ENCODE measurements at places on chromosomes 7 and 10.

DNA sequence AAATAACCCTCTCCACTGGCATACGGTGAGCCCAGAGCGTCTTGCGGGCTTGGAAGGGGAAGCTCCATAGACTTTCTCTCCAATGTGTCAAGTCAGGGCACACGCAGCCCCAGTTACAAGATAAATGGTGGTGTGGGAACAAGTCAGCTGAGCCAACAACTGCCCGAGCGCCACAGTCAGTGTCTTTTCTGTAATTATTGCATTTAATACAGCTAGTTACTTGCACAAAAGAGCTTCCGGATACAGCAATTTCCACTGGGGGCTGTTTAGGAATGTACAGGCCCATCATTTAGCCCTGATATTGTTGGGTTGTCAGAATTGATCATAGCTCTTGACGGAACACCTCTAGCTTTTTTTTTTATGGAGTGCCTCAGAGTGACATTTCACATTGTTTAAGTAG is 193.5 kb upstream of the SP8 start:
- no peak for DNase-seq

DNA sequence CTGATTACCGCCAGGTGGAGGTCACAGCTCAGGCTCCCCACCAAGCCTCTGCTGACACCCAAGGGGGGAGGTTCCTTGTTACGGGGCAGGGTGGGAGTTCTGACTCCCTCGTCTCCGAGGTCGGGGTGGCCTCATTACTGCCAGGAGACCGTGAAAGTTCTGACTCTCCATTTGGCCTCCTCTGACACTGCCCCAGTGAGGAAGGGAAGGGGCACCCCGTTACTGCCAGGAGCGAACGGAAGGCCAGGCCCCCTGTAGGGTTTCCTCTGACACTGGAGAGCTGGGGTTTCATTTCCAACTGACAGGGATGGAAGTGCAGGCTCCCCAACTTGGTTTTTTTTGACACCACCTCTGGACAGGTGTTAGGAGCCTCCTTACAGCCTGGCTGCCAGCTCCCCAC is 138.1 kb upstream of the EEPD1 start:
- no peak for DNase-seq

DNA sequence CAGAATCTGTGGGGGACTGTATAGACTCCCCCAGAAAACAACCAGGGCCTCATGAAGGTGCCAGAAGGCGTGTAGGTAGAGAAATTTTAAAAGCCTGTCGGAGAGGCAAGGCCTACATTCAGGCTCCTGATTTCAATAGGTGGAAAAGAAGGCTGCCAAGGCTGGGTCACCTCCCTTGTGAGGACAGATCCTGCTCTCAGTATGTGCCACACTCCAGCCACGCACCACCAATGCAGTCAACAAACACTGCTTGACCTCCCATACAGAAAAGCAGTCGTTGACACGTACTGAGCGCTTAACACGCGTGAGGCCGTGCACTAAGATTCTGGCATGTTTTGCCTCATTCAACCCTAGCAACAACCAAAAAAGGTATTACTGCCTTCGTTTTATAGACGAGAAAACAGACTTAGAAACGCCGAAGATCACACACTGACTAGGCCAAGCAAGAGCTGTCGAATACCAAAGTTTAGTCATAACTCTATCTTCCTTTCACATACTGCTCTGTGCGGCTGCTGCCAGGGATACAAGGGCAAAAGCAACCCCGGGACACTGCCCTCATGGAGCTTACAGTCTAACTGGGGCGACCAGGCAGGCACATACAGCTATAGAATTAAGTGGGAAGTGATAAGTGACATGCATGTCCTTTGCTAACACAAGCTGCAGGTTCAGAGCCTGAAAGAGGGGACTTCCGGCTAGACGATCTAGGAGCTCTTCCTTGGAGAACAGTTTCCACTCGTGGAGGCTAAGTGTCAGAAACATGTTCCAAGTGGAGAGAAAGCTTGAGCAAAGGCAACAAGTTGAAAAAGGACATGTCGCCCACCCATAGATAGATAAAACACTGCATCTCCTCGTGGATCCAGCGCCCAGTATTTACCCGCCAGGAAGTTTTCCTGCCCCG is 797 bp upstream of the NKX2-3 start:
- no peak for DNase-seq

DNA sequence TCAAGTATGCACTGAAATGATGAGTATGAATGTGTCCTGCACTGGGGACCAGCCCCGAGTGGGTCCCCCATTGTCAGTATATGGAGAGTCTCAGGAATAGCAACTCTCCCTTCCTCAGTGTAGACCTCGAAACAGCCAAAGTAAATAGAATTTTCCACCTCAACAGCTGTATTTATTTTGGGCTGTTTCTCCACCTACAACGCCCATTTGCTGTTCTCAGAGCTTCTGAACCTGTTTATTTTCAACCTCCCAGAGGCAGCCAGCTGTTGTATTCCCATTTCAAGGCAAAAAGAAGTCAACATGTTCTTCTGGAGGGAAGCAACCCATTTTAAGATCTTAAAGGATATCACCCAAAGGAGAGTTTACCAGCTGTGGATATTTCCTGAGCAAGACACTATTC is 59.6 kb upstream of the BICC1 start:
- DNase-seq: no peak

DNA sequence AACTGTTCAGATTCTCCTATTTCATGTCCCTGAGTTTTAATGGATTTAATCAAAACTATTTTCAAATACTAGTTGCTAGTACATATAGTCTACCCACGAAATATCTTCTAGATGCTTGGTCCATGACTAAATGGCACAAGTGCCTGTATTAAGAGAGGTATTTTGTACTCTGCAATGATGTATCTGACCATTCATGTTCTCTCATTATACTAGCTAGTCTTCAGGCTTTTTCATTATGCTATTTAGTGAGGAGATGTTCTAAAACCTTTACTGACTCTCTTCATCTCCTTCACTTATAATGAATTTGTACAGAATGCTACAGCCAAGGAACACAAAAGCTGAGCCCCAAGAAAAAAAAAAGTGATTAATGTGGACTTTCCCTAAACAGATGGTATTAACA is 222.5 kb downstream of the AHR start:
- peak; percentile 48 for DNase-seq

DNA sequence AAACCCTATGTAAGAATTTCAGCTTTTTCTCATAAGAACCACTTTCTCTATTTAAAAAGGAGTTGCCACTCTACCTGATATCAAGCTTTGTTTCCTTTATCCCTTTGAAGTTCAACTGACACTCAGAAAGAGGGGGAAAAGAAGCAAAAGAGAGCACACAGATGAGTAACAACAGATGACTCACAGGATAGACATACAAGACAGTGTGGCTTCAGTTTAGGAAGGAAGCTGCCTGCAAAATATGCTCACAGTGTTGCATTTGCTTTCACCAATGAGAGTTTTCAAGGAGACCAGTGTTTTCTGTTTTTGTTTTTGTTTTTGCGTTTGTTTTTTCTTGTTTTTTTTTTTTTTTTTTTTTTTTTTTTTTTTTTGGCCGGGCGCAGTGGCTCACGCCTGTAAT is 1181.6 kb downstream of the DNAJB9 start:
- peak; percentile 39 for DNase-seq

GRCh38 chr7:154914308-154914995 is 88.5 kb downstream of the PAXIP1 start:
- DNase-seq: no peak

- DNase-seq: no peak
These were observed 42.2 kb upstream of the HSPB1 start for GRCh38 chr7:76260171-76260703.

DNA sequence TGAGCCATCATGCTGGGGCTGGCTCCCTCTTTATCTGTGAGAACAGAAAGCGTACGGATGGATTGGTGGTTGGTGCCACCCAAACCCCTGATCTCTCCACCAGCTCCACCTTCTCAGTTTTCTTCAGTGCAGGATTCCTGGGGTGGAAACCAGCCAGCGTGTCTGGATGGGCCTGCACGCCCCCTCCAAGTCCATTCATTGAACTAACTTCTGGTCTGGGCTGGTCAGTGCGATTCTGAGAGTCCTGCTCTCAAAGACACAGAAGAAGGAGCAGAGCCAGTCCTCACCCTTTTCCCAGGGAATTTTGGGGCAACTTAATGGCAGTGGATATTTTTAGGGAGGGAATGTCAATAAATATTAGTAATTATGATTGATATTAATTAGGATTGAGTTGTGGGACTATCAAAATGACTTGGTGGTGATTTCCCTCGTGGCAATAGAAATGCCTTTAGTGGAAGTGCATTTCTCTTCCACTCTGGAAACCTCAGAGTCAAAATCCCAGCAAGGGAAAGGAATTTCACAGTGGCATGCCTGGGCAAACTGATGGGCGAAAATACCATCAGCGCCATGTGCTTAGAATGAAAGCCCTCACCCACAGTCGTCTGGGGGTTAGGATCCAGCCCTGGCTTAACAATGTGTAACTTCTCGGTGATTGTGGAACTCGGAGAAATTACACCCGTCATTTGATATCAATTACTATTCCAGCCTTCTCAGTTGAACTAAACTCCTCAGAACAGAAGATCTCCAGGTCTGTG is 69.3 kb upstream of the EEPD1 start:
- DNase-seq: no peak

DNA sequence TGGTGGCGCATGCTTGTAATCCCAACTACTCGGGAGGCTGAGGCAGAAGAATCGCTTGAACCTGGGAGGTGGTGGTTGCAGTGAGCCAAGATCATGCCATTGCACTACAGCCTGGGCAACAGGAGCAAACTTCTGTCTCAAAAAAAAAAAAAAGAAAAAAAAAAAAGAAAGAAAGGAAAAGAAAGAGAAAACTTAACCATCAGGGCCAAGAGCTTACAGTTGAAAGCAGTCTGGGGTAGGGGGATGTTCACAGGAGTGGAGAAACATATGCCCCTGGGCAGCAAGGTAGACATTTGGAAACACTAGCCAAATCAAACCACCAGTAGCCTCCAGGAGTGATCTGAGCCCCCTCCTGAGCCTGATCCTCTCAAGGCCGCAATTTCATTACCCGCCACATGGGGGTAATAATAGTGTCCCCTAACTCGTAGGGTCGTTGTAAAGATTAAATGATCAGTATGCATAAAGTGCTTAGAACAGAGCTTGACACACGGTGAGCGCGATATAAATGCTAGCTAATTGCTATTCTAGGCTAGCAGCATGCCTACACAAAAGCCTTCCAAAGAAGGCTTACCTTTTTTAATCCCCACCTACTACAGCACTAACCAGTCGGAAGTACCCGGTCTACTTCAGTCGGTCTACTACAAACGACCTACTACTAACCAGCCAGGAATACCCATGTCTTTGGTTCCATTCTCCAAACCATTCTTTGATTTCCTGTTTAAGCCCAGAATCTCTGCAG is 274.3 kb upstream of the NEBL start:
- no peak for DNase-seq

DNA sequence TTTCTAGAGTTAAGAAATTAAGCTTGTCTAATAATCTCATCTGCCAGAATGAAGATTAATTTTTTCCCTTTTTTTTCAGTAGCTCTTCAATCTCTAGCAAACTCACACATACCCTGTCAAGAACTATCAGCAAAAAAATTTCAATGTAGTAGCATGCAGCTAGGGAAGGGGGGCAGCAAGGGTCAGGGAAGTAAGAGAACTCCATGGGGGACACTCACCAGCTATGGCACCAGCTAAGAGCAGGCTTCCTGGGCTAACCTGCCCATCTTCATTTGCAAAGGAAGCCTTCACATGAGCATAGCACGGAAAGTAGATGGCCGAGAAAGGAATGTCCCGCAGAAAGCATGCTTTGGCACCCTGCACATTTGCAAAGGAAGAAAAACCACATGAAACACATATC is 190.4 kb downstream of the SLC25A13 start:
- DNase-seq: no peak

GRCh38 chr10:125961743-125962142 is 65.4 kb downstream of the FANK1 start:
- DNase-seq: no peak

DNA sequence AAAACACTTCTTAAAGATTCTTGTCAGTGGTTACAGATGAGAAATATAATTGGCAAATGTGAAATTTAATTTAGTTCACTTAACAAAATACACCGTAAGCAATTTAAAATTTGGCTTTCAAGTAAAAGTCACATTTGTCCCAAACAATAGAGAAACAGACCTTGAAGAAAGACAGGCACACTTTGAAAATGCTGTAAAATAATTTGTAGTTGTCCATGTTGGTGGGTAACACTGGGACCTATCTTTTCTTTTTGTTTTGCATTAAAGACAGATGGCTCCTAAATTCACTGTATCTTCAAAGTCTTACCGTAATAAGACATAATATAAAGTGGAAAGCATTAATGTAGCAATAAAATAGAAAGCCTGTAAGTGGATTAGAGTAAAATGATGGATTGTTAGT is 3.3 kb downstream of the GRK5 start:
- DNase-seq: no peak

- DNase-seq: peak; percentile 12
These were observed 38.0 kb downstream of the USP6NL start for GRCh38 chr10:11573497-11573896.

DNA sequence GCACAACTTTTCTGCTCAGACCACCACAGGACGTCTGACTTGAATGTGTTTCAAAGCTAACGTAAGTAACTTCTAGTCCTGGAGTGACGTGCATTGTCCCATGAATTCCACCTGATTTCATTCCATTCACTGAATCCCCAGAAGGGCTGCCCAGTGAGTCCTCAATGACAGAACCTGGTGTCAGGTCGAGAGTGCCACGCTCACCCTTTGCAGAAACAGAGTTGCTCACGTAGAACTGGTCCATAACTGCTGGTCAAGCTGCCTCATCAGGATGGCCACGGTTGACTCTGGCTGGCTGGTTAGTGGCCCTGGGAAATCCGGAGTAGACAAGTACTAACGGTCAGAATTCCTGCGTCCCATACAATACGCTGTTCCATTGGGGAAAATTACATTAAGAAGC is 50.6 kb upstream of the UBE3C start:
- DNase-seq: no peak

Measured in HFFc6 (cell line).